ENCODE measurements at places on chromosomes 7 and 10.

GRCh38 chr10:63143987-63144386 is 10.9 kb downstream of the NRBF2 start:
- no peak for DNase-seq

- DNase-seq = no peak
Observed at GRCh38 chr10:13395540-13395939, 47.4 kb upstream of the SEPHS1 start.

DNA sequence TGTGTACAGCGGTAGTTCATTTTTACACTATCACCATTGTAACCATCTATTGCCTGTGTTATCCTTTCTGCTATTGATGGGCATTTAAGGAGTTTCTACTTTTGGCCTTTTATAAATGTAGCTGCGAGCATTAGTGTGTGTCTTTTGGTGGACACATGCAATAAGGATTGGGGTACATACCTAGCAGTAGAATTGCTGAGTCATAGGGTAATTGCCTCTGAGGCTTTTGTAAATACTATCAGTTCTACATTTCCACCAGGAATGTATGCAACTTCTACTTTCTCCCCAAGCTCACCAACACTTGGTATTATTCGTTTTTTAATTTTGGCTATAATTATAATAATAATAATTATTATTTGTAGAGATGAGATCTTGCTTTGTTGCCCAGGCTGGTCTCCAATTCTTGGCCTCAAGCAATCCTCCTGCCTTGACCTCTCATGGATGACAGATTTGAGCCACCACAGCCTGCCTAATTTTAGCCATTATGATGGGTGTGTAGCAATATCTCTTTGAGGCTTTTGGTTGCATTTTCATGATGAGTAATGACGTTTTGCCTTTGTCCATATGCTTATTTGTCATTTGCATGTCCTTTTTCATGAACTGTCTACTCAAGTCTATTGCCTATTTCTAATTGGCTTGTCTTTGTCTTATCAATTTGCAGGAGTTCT is 277.0 kb downstream of the ACTR3B start:
- DNase-seq = no peak

DNA sequence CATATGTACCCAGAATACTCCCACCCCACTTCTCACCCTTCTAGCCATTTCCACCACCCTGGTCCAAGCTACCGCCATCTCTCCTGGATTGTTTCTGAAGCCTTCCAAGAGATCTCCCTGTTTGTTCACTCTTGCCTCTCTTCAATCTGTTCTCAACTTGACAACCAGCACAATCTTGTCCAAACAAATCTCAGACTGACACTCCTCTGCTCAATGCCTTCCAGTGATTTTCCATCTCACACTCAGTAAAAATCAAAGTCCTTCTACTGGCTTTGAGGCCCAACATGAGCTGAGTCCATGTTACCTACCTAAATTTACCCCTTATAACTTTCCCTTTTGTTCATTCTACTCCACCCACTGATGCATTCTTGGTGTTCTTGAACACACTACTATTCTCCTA is 33.2 kb upstream of the TMEM140 start:
- no peak for DNase-seq

DNA sequence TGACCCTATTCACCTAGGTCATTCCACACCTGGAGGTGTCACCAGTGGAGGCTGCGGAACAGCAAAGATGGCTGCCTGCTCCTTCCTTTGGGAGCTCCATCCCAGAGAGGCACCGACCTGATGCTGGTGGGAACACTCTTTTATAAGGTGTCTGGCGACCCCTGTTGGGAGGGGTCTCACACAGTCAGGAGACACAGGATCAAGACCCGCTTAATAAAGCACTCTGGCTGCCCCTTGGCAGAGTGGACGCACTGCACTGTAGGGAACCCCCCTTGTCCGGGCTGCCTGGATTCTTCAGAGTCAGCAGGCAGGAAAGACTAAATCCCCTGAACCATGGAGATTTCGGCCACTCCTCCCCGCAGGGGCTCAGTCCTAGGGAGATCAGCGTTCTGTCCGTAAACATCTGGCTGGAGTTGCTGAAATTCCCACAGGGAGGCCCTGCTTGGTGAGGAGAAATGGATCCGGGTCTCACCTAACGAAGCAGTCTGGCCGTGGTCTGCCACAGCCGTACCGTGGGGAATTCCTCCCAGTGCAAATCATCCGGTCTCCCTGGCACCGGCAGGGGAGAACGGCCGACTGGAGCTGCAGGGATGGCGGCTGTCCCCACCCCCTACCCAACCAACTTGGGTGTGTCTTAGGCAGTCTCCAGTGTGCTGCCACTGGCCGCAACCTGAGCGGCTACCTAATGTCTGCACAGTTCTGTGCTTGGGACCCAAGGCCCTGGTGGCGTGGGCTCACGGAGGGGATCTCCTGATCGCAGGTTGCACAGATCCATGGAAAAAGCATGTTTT is 66.1 kb downstream of the LSMEM1 start:
- no peak for DNase-seq

GRCh38 chr10:73494213-73494612 is 1.6 kb downstream of the PPP3CB start:
- DNase-seq = no peak

- no peak for DNase-seq
Observed at GRCh38 chr10:101207026-101207425, 22.2 kb downstream of the LBX1 start.

- no peak for DNase-seq
Observed at GRCh38 chr10:75441682-75442081, 10.3 kb downstream of the LRMDA start.

DNA sequence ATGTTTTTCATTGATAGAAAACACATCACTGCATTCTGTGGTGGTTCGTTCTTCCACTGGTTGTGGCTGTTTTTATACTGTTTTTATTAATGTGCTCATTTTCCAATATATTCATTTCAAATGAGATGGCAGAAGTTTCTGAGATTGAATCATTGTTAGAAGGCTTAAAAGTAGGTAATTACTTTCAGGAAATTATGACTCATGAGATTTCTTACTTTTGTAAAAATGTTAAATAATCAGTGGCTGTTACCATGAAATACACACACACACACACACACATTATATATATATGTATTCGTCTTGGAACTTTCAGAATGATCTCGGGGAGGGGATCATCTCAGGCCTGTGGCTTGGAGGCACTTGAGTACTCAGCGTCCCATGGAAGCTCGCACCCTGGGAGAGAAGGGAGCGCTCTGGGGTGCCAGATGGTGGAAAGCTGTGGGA is 66.1 kb downstream of the ZMYND11 start:
- DNase-seq = no peak

DNA sequence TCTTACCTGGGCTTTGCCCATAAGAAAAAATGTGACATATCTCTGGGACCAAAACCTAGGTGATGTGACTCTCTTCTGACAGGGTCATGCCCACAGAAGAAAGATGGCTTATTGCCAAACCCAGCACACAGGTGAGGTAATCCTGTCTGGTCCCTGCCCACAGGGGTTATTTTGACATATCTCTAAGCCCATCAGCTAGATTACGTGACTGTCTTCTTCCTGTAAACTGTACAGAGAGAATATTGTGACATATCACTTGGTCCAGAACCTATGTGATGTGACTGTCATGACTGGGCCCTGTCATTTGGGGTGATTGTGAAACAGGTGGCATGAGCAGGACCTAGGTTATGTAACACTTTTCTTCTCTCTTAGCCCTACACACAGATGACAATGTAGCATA is 48.8 kb upstream of the ZNF680 start:
- no peak for DNase-seq

DNA sequence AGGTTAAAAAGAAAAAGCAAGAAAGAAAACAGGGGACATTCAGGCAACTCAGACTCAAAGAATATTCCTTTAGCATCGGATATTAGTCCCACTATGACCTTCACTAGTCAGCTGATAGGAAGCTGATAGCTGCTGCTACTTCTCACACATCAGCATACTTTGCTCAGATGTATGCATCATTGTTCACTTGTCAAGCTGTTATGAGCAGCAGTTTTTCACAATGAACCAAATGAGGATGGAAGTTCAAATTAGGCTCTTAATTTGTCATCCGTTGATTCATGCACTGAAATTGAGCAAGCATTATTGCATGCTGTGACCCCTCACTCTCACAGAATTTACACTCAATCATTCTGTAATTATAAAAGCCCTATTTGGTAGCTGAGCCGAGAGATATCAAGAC is 257.7 kb downstream of the SNX13 start:
- DNase-seq = no peak

DNA sequence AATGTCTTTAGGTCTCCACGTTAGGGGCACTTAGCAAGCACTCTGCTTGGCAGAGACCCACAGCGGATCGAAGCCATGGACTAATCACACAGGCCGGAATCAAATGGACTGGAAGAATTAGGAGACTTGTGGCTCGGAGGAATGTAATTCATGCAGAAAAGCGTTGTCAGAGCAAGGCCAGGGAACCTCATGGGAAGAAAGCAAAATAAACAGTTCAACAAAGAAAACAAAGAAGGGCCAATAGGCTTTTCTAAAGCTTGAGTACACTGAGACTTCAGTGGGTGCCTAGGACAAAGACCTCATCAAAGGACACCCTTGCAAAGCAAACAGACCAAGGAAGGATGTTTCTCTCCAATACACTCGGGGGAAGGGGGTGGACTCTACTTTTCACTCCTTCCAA is 171.1 kb downstream of the GLI3 start:
- no peak for DNase-seq

GRCh38 chr10:78457804-78458482 is 424.3 kb downstream of the RPS24 start:
- DNase-seq = no peak

GRCh38 chr7:47266131-47266706 is 315.7 kb downstream of the TNS3 start:
- no peak for DNase-seq

- no peak for DNase-seq
Observed at GRCh38 chr10:119206603-119207365, 587 bp upstream of the GRK5 start.

DNA sequence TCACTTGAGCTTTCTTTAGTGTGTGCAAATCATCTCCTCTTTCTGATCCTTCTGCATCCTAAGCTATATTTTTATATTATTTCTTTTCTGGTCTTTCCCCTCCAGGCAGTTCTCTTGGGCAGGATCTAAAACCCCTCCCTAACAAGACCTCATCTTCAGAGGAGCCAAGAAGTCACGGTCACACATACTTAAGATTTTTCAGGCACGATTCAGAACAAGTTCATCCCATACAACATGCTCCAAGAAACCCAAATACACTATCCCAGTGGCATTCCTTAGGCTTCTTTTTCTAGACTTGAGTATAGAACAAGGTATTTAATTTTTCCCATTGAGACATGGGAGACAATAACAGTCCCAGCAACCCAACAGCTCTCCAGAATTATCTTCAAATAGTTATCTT is 1251.5 kb downstream of the DNAJB9 start:
- DNase-seq = no peak

GRCh38 chr10:120423431-120424197 is 33.4 kb upstream of the PLPP4 start:
- DNase-seq = peak; percentile 32

GRCh38 chr10:126049759-126050700 is 153.7 kb downstream of the FANK1 start:
- DNase-seq = no peak

DNA sequence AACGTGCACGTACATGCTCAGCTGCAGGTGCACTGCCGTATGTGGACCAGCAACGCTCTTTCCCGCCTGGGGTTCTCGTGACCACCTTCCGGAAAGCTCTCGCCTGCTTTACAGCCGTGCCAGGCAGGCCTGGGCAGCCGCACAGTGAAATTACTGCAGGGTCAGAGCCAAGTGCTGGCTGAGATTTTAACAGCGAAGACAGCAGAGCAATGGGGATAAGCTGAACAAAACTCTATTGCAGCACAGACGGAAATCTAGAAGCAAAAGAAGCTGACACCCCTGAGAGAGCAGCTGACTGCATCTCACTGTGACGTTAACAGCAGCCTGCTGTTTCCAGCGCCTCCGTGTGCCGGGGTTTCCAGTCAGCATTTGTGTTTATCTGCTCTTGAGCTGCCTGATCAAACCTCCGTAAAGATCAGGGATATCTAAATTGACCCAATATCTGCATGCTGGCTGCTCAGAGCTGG is 179.0 kb downstream of the DIP2C start:
- DNase-seq = no peak

GRCh38 chr7:100773491-100773890 is 40.1 kb downstream of the ZAN start:
- no peak for DNase-seq

GRCh38 chr7:36942025-36942424 is 217.7 kb upstream of the AOAH start:
- DNase-seq = no peak

GRCh38 chr7:28036696-28037095 is 143.9 kb downstream of the JAZF1 start:
- no peak for DNase-seq

- no peak for DNase-seq
Observed at GRCh38 chr10:101835362-101835761, 8.2 kb downstream of the KCNIP2 start.

DNA sequence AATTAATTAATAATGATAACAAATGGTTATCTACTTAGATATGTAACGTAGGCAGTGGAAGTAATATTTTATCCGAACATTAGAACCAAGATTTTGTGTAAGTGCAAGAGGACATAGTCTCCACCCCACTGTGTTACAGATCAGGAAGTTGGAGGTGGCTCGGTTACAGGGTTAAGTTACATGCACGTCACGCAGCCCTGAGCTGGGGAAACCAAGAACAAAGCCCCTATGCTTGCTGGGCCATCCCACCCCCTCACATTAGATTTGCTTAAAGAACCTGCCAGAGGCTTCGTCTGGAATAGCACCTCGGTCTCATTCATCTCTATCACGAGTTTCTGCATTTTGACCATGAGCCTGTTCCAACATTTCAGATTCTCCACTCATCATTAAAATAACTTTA is 214.1 kb downstream of the ADARB2 start:
- no peak for DNase-seq

- no peak for DNase-seq
Observed at GRCh38 chr10:91284486-91285090, 64.1 kb downstream of the PCGF5 start.

GRCh38 chr10:86169506-86170254 is 196.9 kb downstream of the GRID1 start:
- no peak for DNase-seq

DNA sequence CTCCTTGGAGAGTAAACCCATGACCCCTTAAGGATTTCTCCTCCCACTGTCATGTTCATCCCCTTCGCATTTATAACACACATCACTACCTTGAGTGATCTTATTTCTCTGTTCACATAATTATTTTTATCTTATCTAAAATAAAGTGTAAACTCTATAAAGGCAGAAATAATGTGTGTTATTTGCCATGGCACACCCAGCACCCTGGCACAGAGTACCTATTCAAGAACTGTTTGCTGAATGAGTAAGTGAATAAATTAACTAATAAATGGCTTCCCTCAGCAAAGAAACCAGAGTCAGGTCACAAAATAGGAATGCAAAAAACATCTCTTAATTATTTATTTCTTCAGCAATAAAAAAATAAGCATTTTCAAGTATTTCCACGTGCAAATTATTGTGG is 330.3 kb upstream of the GHITM start:
- no peak for DNase-seq

- DNase-seq = no peak
Observed at GRCh38 chr7:16318989-16319915, 102.1 kb downstream of the CRPPA start.

GRCh38 chr7:16171928-16172327 is 249.4 kb downstream of the CRPPA start:
- DNase-seq = no peak
